Activated naive CD4-positive, alpha-beta T cell treated with anti-CD3 and anti-CD28 coated beads, Interleukin-2, amount 10 ng/mL, durations not matched to agents 7 days and 5 days (primary cell): ENCODE measurements at places on chromosomes 4 and X.

- no peak for DNase-seq
Observed at GRCh38 chr4:30281986-30282385, 438.2 kb upstream of the PCDH7 start.

GRCh38 chr4:114487101-114487500, 111.5 kb upstream of the UGT8 start:
- DNase-seq: no peak

GRCh38 chr4:41424522-41424921, 113.4 kb upstream of the LIMCH1 start:
- DNase-seq: no peak

DNA sequence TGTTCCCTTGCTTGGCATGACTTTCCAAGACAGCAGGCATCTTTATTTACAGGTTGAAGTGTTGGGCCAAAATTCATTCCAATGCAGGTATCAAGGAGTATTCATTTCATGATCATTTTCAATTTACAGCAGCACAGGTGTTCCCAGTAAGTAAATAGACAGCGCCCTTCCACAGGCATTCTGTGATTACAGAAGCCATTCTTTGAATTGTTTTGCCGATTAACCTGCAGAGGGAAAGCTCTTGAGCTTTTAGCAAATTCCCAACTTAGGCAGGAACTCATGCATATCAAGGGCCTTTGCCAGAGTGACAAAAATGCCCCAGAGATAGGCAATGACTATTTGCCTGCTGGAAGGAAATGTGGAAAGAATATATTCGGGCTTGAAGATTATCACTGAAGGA, 6.8 kb downstream of the TXK start:
- DNase-seq: no peak

- DNase-seq: no peak
Observed at GRCh38 chr4:112840061-112840460, 203.1 kb downstream of the LARP7 start.

DNA sequence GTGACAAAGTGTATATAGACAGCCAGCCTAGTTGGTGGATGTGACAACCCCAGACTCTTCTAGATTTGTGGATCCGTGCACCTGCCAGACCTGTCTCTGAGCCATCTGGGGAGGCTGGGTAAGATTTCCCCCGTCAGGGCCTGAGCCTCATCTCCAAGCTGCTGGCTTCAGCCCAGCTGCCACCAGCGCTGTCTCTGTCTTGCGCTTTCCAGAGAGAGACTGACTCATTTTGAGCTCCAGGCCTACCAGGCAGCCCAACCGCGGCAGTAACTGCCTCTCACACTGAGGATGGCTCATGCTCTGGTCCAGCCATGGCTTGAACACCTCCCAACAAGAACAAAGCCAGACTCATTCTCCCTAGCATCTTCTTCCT, 26.4 kb downstream of the NOP14 start:
- no peak for DNase-seq

DNA sequence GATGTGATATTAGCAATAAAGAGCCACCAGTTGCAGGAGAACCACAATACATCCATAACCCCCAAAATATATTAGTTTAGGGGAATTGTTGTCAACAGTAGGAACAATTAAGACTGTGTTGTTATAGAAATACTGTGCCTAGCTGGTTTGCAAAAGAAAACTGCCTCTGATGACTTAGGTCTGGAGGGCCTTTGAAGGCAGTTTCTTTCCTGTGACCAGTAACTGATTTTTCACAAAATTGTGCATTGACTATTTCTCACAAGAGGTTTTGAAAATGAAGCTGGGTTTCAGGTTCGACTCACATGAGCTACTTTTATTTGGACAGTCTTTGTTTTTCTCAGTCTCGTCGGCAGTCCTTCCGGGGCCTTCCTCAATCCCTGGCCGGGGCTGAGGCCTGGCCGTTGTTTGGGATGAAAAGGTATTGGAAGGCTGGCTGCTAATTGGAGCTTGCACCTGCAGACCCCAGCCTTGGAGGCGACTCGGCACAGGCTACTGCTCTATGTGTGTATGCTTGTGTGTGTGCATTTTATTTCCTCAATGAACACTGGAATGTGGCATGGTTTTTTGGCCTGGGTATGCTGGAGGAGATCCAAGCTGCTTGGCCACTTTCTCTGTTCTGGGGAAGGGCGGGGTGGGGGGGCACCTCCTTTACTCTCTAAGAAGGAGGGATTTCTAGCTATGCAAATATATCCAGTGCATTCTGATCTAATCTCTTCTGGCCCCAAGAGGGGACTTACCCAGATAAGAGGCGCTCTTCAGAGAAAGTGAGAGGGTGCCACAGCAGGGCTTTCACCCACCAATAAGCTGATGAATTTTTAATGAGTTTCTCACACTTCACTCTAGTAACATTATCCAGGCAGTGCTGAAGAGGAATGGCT, 49.5 kb upstream of the LNX1 start:
- DNase-seq: no peak

- DNase-seq: no peak
Observed at GRCh38 chr4:160826339-160826679, 1337.5 kb downstream of the FSTL5 start.

- no peak for DNase-seq
Observed at GRCh38 chr4:182224192-182224850, 18.9 kb upstream of the TENM3 start.

GRCh38 chr4:102358128-102358527, 12.8 kb upstream of the SLC39A8 start:
- no peak for DNase-seq

DNA sequence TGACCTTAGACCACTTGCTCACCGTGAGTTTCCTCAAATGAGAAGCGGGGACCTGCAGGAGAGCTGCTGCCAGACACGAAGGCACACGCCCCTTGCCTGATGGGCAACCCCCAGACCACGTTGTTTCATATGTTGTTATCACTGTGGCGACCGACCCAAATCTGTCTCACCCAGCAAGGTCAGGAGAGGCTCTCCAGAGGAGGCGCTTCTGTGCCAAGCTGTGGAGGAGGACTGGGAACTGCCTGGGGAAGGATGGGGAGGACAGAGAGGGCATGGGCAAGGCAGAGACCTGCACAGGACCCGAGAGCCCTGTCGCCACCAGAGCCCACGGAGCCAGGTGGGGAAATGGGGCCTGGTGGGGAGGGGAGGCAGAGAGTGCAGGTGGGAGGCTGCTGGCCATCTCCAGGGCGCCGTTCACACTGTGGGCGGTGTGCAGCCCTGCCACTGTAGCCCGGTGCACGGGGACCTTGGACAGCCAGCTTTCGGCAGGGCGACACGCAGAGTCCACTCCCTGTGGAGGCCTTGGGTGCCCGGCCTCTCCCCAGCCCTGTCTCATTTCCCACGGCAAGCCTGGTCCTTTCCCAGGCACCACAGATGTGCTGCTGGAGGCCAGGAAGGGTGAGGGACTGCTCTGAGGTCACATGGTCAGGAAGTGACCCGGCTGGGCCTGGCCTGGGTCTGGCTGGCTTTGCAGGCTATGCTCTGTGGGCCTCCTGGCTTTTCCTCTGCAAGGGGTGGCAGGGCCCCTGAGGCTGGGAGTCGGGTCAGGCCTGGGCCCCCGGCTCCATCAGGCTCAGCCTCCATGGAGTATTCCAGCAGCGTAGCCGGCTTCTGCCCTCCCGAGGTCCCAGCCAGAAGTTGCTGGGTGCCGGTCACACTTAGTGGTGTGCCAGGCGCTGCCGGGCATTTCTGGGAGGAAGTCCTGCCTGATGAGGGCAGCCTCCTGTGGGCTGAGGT, 3.2 kb downstream of the HTRA3 start:
- no peak for DNase-seq

GRCh38 chr4:142728233-142728632, 117.9 kb downstream of the INPP4B start:
- DNase-seq: no peak

DNA sequence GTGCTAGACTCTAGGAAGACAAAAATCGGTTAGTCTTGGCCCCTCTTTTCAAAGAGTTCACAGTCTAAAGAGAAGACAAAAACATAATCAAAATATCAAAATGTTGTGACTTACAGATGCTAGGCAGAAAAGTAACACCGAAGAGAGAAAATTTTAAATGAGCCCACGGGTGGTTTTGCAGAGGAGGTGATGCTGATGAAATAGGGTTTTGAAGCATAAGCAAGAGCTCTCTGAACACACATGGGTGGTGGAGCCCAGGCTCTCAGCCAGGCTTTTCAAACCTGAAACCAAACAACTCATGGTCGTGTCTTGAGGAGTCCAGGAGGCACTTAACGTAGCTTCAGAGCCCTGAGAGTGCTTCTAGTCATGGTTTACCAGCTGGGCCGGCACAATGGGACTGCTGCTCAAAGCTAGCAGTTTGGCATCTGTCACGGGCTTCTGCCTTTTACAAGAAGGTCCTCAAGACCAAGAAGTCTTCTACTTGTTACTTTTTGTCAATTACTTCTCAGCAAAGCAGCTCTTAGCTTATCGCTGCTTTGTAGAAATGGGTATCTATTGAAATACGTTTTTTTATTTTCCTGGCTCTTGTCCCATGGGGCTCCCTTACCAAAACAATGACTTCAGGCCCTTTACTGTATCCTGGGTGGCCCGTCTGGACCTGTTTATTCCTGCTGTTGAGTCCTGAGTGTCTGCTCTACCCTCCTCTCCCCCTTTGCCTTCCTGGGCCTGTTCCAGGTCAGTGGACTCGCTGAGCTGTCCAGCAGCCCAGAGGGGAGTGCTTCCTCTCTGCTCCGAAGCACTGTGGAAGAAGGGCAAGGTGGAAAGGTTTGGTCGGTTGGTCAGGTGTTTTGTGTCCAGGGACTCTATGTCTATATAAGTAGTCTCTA, 69.5 kb downstream of the TNIP2 start:
- no peak for DNase-seq

- peak; percentile 34 for DNase-seq
Observed at GRCh38 chrX:40581336-40581920, 658 bp downstream of the ATP6AP2 start.

DNA sequence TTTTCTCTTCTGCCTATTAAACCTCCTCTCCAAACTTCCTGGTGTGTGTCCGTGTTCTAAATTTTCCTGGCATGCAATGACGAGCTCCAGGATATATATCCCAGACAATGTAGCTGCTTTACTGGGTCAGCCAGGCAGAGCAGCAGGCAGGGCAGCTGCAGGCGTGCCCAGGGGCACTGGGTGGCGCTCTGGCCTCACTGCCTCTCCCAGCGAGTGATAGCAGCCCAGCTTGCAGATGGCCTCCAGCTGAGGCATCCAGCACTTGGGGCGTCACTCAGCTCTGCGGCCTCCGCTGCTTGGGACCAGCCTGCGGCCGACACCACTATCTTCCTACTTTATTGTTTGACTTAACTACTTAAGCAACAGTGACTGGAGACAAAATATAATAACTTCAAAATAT, 23.0 kb upstream of the UBA6 start:
- DNase-seq: no peak

- no peak for DNase-seq
Observed at GRCh38 chrX:108091878-108092291, 307 bp downstream of the ATG4A start.

- no peak for DNase-seq
Observed at GRCh38 chr4:103410386-103410785, 212.2 kb upstream of the CENPE start.

DNA sequence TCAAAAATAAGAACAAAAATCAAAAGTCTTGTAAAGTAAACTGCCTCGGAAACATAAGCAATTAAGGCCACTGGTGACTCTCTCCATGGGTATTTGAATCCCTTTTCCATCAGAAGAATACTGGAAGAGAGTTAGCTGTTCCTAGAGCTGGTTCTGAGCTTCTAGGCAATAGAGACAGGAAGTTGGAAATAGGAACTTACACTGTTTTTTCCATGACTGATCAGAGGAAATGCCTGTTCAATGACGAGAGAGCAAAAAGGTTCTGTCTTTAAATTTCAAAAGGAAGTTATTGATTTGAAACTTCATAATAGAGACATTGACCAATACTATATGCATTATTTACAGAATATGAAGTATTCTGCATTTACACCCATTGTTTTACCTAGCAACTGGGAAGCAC, 503.5 kb upstream of the ARX start:
- no peak for DNase-seq

GRCh38 chr4:5474756-5475155, 233.6 kb downstream of the EVC2 start:
- DNase-seq: no peak

- DNase-seq: no peak
Observed at GRCh38 chrX:135403374-135403773, 18.4 kb upstream of the SMIM10L2A start.

DNA sequence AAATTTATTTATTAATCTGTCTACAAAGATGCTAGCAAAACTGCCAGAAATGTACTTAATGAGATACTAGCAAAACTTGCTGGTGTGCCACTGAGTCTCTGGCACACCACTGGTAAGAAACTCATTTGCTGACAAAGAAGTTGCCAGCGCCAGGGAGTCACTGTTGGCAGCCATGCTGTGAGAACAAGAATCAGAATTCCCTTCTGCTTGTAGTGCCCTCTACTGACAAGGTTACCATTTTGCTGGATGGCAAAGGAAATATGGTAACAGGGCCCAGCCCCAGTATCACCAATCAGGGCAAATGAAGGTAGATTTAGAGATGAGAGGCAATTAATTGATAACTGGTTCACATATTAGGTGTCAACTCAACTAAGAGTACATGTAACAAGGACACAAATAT, 750.1 kb upstream of the ADGRL3 start:
- no peak for DNase-seq

DNA sequence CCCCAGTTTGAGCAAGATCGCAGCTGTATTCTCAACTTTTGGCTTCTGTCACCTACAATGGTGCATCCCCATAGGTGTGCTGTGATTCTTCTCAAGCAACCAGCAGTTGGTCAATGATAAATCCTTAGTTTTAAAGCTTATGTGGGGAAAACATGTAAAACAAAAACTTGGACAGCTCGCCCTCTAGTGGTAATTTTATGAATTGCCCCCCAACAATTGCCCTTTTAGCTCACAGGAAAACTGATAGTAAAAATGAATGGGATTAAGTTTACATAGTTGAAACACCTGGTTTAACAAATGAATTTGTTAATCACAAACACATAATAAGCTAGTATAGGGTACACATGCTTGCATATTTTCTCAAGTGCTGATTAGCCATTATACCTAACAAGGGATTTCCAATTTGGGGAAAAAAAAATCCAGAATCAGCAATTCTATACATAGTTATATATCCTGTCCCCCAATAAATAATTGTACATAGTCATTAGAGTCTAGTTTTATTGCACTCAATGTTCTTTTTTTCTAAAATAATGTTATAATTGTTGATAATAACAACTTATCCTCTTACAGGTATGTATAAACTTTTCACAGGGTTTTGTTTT, 30.1 kb downstream of the TEX13A start:
- DNase-seq: no peak

- no peak for DNase-seq
Observed at GRCh38 chr4:73875401-73875800, 6.2 kb downstream of the CXCL1 start.

DNA sequence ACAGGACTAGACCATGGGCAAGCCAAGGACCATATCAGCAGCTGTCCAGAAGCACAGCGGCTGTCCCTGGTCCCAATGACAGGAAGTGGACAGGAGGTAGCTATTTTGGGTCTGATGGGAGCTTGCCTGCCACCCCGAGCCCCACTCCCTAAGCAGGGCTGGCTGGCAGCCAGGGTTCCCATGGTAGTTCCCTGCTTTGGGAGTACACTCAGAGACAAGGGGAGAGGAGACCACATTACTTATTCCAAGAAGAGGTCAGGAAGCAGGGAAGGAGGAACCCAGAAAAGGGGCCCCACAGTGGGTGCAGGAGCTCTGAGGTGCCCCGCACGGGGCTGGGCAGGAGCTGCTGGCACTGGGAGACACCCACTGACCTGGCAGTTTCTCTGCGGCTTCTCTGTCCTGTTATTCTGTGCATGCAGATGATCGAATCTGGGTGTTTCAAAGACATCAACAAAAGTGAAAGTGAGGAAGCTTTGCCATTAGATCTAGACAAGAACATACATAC, 36.3 kb downstream of the HTT-AS start:
- peak; percentile 49 for DNase-seq

GRCh38 chr4:79413886-79414285, 5.9 kb upstream of the GK2 start:
- no peak for DNase-seq

GRCh38 chr4:163701916-163702315, 207.4 kb downstream of the TMA16 start:
- no peak for DNase-seq
